ENCODE measurements at places on chromosomes 1 and 21.

GRCh38 chr1:204196068-204196795, at the start of gene KISS1:
TSS of gene KISS1 (minus strand) at chr1:204196491. CDS start at chr1:204192876, 3,615 bp downstream.
- no peak for DNase-seq

DNA sequence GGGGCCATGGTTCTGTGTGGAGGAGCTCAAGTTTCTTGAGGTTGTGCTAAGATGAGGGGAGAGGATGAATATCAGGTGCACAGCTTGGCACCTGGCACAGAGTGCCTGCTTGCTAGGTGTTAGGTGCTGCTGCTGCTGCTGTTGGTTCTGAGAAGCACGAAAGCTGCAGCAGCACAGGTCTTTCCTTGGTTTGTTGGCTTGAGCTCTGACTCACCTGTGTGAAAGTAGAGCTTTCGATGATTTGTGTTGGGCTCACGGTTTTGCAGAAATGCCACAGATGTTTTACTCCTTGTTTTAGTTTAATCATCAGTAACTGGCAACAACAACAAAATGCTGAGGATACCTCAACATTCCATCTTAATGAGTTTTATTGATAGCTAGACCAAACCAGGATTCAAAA, 221.6 kb downstream of the BRINP2 start:
- no peak for DNase-seq

- DNase-seq, result no peak
These were observed 51.8 kb downstream of the POU2F1 start for GRCh38 chr1:167272369-167272957.

DNA sequence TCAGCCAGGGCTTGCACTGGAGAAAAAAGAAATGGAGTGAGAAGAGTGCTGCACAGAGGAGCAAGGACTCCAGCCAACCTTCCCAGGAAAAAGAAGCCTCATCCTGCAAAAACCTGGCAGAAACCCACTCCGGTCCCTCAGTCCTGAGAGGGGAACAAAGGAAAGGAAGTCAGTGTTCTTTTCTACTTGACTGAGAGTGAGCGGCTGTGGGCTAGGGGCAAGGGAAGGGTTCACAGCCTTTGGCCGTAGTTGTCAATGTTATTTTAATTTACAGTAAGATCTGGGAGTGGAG, 8.9 kb upstream of the GOLT1A start:
- no peak for DNase-seq

GRCh38 chr1:179879797-179880196, 2.2 kb upstream of the TOR1AIP2 start:
- DNase-seq, result no peak

DNA sequence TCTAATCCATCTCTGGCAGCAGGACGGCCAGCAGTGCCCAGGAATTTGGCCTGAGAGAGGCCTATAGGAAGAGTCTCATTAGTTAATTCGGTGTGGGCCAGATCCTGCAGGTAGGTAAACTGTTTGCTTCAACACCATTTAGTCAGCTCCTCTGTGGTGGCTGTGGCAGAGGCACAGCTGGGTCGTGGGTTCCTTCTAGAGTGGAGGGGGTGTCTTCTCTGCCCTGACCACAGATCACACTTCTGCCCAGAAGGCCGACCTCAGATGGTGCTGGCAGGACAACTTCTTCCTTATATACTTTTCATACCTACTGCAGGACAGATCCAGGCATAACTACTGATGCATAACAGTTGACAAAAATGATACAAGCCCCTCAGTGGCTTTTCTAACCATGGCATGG, 281.4 kb downstream of the RPS6KC1 start:
- no peak for DNase-seq

DNA sequence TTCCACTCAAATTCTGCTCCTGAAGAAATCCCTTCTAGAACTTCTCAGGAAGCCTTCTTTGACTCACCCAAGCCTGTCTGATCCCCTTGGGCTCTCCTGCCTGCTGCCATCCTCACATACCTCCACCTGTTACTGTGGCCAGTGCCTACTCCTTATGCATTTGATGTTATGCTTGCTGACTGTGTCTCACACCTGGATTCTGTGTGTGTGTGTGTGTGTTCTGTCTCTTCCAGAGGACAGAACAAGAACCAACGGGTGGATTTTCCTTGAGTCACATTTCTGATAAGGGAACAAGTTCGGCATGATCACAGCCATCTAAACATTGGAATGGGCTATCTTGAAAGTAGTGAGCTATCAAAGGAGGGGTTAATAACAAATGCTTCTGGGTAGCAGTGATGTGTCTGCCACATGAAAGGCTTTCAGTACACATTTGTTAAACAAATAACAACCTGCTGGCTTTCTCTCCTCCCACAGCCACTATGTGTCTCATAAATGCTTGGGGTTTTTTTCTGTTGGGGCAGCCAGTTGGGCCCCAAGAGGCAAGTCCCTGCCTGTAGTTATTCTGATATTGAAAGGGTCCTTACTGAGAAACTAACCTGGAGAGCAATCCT, 8.9 kb upstream of the GPR37L1 start:
- no peak for DNase-seq

DNA sequence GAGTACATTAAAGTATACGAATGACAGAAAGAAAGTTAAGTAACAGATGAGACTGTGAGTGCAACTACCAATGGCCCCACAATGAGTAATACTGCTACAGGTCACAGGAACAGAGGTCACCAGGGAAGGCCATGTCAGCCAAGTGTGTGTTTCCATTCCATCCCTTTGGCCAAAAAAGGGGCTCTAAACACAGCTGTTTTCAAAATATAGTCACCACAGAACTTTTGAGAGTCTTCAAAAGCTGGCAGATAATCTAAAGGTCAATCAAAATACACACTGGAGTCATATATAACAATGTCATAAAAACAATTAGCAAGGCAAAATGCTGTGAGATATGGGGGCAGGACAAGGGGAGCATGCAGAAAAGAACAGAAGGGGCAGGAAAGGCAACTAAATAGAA, 10.2 kb downstream of the USP24 start:
- no peak for DNase-seq

- no peak for DNase-seq
These were observed 35.7 kb upstream of the VAV3 start for GRCh38 chr1:108000620-108001111.

DNA sequence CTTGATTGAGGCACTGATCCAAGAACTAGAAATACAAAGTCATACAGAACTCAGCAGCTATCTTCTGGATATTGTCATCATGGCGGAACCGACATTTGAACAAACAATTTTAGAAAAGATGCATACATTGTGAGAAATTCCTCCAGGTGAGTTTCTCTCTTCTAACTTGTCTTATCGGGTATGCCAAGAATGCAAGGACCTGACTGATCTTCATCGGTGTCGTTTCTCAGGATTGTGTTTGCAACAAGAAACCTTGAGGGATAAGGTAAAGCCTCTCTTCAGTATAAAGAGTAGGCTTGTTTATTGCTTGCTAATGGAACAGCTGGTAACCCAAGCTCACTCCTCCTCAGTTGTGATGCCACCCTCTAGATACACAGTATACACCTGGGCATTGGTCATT, 62.2 kb downstream of the NME7 start:
- no peak for DNase-seq

DNA sequence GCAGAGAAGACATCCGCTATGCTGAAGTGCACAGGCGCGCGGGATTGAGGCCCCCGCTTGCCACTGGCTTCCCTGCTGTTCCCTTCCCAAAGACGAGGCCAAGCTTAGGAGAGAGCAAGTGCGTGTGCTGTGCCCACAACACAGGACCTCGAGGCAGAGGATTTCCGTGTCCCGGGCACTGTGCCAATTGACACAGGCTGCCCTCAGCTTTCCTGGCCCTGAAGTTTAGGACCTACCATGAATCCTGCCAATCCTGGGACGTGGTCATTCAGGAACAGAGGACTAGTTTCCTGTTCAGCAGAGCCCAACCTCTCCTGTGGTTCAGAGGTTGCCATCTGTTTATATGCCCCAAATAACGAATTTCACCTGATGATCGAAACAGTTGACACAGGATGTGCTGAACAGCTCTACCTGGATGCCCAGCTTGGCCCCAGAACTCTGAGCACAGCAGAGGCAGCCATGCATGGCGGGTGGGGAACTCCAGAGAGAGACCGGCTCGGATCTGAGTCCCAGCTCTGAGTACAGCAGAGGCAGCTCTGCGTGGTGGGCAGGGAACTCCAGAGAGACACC, 22.0 kb downstream of the SLC37A1 start:
- no peak for DNase-seq
